NCI-H226 (cell line): ENCODE measurements at places on chromosomes 13 and 19.

GRCh38 chr19:18843960-18844359 lies 12.2 kb downstream of the UPF1 start:
- no peak for DNase-seq

DNA sequence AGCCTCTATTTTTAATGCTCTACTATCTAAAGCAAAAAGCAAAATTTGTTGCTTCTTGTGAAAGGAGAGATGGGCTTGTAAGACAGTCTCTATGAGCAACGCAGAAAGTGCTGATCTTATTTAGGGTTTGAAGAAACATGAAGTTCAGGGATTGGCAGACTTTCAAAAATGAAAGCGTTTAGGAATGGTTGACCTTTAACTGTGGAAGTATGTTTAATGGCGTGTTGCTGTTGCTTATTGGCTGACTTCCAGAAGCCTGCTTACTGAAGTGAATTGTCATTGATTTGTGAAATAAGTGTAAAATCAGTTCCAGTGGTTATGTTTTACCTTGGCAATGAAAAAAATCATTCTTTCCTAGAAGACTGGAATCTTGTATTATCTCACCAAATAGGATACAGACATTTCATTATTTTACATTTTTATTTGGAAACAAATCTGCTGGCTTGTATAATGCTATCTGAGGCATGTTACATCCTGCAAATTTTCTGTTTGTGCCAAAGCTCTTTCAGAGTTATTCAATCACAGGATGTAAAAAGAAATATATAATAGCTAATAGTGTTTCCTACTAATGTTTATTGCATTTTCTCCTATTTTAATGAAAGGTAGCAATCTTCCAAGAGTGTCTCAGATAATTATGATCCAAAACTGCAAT lies 221.3 kb upstream of the SLITRK6 start:
- DNase-seq: peak; percentile 46

- DNase-seq: no peak
These were observed 39.9 kb downstream of the MTMR6 start for GRCh38 chr13:25247360-25247759.

DNA sequence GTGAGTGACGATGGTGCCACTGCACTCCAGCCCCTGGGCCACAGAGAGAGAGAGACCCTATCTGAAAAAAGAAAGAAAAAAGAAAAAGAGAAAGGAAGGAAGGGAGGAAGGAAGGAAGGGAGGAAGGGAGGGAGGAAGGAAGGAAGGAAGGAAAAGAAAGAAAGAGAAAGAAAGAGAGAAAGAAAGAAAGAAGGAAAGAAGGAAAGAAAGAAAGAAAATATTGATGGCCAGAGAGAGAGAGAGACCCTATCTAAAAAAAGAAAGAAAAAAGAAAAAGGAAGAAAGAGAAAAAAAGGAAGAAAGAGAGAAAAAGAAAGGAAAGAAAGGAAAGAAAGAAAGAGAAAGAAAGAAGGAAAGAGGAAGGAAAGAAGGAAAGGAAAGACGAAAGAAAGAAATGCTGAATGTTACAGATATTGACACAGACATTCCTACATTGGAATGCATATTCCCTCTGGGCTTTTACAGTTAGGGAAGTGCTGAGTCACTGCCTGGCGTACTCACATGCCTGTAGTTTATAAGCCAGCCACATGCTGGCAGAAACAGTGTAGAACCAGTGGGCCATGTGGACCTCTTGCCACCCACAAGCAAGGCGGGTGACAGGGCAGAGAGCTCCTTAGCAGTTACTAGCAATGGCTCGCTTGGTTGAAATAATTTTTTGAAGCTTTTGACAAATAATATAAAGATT lies 34.6 kb upstream of the SLC46A3 start:
- DNase-seq: peak; percentile 78

DNA sequence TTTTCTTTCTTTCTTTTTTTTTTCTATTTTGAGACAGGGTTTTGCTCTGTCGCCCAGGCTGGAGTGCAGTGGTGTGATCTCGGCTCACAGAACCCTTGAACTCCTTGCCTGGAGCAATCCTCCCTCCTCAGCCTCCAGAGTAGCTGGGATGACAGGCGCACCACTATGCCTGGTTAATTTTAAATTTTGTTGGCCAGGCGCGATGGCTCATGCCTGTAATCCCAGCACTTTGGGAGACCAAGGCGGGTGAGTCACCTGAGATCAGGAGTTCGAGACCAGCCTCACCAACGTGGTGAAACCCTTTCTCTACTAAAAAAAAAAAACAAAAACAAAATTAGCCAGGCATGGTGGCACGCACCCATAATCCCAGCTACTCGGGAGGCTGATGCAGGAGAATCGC lies 8.7 kb upstream of the SBNO2 start:
- no peak for DNase-seq

- peak; percentile 78 for DNase-seq
These were observed 44.8 kb downstream of the ING1 start for GRCh38 chr13:110758195-110758805.

DNA sequence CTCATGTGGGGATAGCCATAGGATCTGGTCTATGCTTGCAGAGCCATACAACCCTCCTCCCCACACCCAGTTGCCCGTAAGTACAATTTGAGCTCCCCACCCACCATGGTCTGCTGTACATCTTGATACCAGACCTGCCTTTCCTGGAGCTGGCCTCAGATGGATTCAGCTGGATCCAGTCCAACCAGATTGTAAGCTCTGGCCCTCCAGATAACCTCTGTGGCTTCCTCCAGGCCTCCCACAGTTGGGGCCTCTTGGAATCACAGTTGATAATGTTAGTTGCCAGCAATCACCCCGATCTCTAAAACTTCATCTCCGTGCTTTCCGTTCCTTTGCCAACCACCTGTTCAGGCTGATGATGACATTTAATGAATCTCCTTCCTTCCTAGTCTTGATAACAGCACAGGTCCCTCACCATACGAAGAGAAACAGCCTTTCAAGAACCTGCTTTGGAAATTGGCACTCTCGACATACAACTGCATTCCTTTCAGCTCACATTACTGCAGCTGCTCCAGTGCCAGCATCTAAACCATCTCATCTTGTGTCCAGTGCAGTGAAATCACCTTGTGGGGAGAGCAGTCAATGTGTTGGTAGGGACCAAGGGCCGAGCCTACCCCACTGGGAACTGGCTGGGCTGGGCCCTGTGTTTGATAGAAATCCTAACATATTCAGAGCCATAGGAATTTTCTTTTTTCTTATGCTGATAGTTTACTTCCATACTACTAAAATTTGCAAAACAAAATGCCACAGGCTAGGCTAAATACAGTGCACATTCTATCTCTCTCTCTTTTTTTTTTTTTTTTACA lies 15.1 kb upstream of the FOXO1 start:
- DNase-seq: peak; percentile 79

- no peak for DNase-seq
These were observed 7.3 kb downstream of the URAD start for GRCh38 chr13:27981006-27981708.

- no peak for DNase-seq
These were observed 186.9 kb downstream of the PCCA start for GRCh38 chr13:100275746-100276145.

DNA sequence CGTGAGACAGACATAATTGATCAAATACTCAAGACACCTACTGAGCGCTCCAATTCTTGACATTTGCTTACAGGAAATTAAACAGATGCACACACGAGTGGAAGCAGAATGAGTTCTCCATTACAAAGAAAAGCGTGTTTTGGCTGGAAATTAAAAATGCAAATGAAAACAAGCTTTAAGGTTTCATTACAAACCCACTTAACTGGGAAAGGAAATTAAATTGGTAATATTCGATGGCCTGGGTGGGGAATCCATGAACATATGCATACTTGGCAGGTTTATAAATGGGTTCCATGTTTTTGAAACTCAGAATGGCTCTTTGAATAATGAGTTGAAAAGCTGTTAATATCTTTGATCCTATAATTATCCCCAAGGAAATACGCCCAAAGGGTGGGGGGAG lies 178.0 kb downstream of the IER2 start:
- no peak for DNase-seq

GRCh38 chr19:10141479-10141878 lies 21.8 kb upstream of the EIF3G start:
- DNase-seq: no peak

GRCh38 chr13:45951166-45951565 lies 99.6 kb upstream of the SIAH3 start:
- DNase-seq: no peak
